Spleen (tissue), 13 donors: ENCODE measurements at places on chromosomes 12 and 14. TPM values are rescaled to one million over a fixed set of nuclear protein-coding genes. Genes with fewer than 3 reads are reported as not detected.
A peak's percentile ranks its signal among the peaks of the same experiment; 100 is the strongest.

GRCh38 chr14:31261859-31262731 lies 54.5 kb upstream of the HECTD1 start:
- H3K27me3 ChIP-seq = no peaks in the 10 kb centered on the region
- H3K4me3 ChIP-seq = no peak overlapping the region
- no peak for DNase-seq
- H3K4me1 ChIP-seq = no peaks in the 10 kb centered on the region
- no peak overlapping the region for H3K27ac ChIP-seq

Gene MYH7
- not detected for total RNA-seq

Gene ANKRD33
- not detected for total RNA-seq

GRCh38 chr12:21111732-21112131 lies 19.3 kb upstream of the SLCO1B1 start:
- DNase-seq = no peak
- no peaks in the 10 kb centered on the region for H3K4me1 ChIP-seq
- no peak overlapping the region for H3K27ac ChIP-seq
- H3K4me3 ChIP-seq = no peak overlapping the region

- H3K27me3 ChIP-seq = no peaks in the 10 kb centered on the region
- no peak for DNase-seq
- H3K4me3 ChIP-seq = no peak overlapping the region
- H3K36me3 ChIP-seq = peaks cover 19% of the 10 kb centered on the region
Measured at GRCh38 chr12:26633591-26634210, 199.3 kb downstream of the ITPR2 start.

Gene IL23A
- 2.0 TPM for total RNA-seq

DNA sequence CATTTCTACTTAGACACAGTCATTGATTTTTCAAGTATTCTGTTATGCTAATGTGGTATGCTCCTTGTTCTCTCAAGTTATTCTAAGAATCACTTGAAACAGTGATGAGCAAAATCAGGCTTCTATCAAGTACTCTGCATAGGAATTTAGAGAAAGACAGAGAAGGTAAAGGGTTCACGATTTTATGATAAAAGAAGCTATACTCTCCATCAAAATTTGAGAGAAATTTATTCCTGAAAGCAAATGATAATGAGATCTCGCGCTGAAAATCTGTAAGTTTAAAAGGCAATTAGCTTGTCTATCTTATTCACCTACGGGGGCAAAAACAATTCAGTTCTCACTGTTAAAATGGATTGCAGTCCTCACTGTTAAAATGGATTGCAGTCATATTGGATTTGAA lies 1404.3 kb upstream of the FLRT2 start:
- DNase-seq = no peak
- H3K27me3 ChIP-seq = no peaks in the 10 kb centered on the region
- H3K36me3 ChIP-seq = no peaks in the 10 kb centered on the region
- H3K4me1 ChIP-seq = no peaks in the 10 kb centered on the region

DNA sequence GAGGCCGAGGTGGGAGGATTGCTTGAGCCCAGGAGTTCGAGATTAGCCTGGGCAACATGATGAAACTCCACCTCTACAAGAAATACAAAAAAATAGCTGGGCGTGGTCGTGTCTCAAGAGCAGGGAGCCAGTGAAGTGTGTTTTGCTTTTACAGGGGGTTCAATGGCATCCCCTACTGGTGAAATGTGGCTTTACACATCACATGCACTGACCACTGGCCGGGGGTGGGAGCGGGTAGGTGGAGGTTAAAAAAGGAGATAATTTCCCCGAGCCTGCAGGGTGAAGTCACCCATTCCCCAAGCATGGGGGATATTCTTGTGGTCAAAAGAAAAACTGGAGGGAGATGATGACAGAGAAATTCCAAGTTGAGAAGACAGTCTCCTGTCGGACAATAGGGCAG lies 63.6 kb upstream of the PWP1 start:
- no peak overlapping the region for H3K27ac ChIP-seq
- H3K4me3 ChIP-seq = no peak overlapping the region
- H3K27me3 ChIP-seq = no peaks in the 10 kb centered on the region
- H3K4me1 ChIP-seq = no peaks in the 10 kb centered on the region
- no peaks in the 10 kb centered on the region for H3K36me3 ChIP-seq

GRCh38 chr14:88837495-88837894 lies 13.0 kb downstream of the TTC8 start:
- H3K27ac ChIP-seq = no peak overlapping the region
- H3K27me3 ChIP-seq = no peaks in the 10 kb centered on the region
- peaks cover 6% of the 10 kb centered on the region for H3K4me1 ChIP-seq
- DNase-seq = no peak

DNA sequence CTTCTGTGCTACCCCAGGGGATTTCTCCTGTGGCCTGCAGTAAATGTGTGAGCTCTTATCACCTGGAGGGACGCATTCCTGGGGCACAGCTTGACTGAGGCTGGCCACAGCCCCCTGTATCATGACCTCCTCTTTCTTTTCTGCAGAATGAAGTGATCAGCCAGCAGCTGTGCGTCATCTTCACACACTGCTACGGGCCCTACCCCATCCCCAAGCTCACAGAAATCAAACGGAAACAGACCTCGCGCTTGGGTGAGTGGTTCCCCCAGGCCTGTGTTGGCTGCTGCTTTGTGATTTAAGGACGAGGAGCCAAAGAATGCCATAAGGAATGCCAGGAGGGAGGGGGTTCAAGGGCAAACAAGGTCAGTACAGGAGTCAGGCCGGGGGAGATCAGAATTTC lies 50.5 kb upstream of the PWP1 start:
- no peaks in the 10 kb centered on the region for H3K36me3 ChIP-seq
- no peak overlapping the region for H3K4me3 ChIP-seq
- no peak overlapping the region for H3K27ac ChIP-seq
- no peak for DNase-seq
- H3K4me1 ChIP-seq = no peaks in the 10 kb centered on the region

GRCh38 chr14:59265808-59266207 lies 77.3 kb downstream of the DAAM1 start:
- no peak overlapping the region for H3K4me3 ChIP-seq
- no peaks in the 10 kb centered on the region for H3K36me3 ChIP-seq

- H3K27ac ChIP-seq = no peak overlapping the region
- H3K27me3 ChIP-seq = no peaks in the 10 kb centered on the region
- H3K4me1 ChIP-seq = peaks cover 8% of the 10 kb centered on the region
- no peak overlapping the region for H3K4me3 ChIP-seq
- no peaks in the 10 kb centered on the region for H3K36me3 ChIP-seq
- DNase-seq = no peak
Measured at GRCh38 chr14:89639687-89640086, 222.7 kb upstream of the FOXN3 start.

DNA sequence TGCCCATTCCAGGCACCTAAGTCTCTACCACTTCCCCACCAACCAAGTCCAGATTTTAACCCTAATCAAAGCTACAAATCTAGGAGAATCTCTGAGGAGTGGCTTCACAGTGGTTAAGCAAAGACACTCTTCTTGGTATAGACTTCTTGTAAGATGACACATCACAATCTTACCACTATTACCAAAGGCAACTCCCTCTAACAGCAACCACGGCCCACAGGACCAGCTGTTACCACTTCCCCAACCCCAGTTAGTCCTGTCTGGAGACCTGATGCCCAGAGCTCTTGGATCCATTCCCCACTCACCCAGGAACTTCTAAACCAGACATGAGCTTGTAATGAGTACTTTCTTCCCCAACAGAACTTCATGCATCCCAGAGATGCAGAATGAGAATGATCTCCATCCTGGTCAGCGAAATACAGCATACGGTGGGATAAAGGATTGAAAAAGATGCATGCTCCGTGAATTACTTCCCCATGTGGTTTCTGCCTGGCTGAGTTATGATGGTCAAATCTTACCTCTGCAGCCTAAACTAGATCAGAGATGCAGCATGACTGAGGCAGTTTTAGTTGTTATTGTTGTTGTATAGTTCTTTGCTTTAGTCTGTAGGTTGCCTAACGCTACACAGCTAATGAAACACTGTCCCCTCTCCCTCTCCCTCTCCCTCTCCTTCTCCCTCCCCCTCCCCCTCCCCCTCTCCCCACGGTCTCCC lies 87.7 kb upstream of the FOXN3 start:
- no peak overlapping the region for H3K4me3 ChIP-seq
- no peaks in the 10 kb centered on the region for H3K27me3 ChIP-seq
- peaks cover 10% of the 10 kb centered on the region for H3K36me3 ChIP-seq
- H3K4me1 ChIP-seq = peaks cover 20% of the 10 kb centered on the region
- DNase-seq = peak; percentile 69
